Left renal cortex interstitium (tissue), 4 donors: ENCODE measurements at places on chromosomes 13 and 19. TPM values are rescaled to one million over a fixed set of nuclear protein-coding genes. Genes with fewer than 3 reads are reported as not detected.

GRCh38 chr13:99984461-99985240 lies 3.1 kb downstream of the ZIC2 start:
- DNase-seq: no peak

DNA sequence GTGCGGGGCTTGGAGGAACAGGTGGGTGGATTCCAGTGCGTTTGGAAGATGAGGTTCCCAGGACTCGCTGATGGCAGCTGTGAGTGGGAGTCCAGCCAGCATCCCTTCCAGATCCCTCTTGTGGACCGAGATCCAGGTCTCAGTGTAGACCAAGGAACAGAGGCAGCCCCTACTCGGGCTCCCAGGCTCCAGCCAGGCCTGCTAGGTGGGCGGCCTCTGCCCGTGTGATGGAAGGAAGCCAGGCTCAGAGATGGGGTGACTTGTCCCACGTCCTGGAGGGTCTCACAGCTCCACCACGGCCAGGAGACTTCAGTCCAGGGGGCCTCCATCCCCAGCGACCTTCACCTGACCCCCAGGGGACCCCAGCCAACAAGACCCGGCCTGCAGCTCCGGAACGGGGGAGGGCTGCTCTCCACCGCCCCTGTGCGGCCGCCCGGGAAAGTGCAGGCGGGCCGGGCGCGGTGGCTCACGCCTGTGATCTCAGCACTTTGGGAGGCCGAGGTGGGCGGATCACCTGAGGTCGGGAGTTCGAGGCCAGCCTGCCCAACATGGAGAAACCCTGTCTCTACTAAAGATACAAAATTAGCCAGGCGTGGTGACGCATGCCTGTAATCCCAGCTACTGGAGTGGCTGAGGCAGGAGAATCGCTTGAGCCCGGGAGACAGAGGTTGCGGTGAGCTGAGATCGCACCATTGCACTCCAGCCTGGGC lies 729 bp upstream of the MADCAM1 start:
- DNase-seq: no peak

- DNase-seq: no peak
Measured at GRCh38 chr13:113411216-113412023, 41.9 kb downstream of the ADPRHL1 start.

- no peak for DNase-seq
Measured at GRCh38 chr19:35000647-35001501, 751 bp downstream of the GRAMD1A start.

- no peak for DNase-seq
Measured at GRCh38 chr13:97982286-97982685, 28.8 kb downstream of the IPO5 start.

DNA sequence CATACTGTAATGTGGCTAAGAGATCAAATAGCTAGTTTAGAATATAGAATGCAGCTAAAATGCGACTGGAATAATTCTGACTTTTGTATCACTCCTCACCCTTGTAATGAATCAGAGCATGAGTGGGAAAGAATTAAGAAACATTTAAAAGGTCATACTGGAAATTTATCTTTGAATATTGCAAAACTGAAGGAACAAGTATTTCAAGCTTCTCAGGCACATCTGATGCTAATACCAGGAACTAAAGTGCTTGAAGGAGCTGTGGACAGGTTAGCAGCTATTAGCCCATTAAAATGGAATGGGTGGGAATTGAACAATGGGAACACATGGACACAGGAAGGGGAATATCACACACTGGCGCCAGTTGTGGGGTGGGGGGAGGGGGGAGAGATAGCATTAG lies 144.2 kb upstream of the ZNF91 start:
- no peak for DNase-seq

DNA sequence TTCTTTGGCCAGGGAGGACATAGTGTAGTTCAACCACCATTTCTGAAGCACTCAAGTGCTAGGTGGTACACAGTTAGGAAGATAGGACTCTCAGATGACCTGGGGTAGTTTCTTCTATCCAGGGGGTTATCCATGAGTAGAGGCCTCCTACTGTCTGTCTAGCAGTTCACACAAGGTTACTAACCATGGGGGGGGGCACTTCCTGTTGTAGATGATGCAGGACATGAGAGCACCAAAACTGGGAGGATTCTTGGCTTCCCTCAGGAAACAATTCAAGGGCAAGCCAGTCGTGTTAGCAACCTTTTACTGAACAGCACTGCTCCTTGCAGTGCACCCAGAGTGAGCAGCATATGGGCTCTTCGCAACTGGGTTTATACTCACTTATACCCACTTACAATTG lies 8.9 kb upstream of the TPP2 start:
- no peak for DNase-seq

GRCh38 chr19:3808420-3809143 lies 22.4 kb upstream of the MATK start:
- no peak for DNase-seq

GRCh38 chr13:33677215-33677614 lies 140.7 kb upstream of the RFC3 start:
- DNase-seq: no peak

- DNase-seq: no peak
Measured at GRCh38 chr13:87122551-87122950, 548.6 kb upstream of the SLITRK5 start.

Gene THSD1
- 8.3 TPM for polyA plus RNA-seq
